ENCODE measurements at places on chromosomes 6 and 20.

- no peak for DNase-seq
These were observed 4.4 kb upstream of the BPIFB6 start for GRCh38 chr20:33026779-33027759.

- DNase-seq: peak; percentile 63
These were observed 81.1 kb downstream of the ATP9A start for GRCh38 chr20:51687108-51687507.

- peak; percentile 37 for DNase-seq
These were observed 454.3 kb upstream of the JARID2 start for GRCh38 chr6:14791526-14791925.

GRCh38 chr20:37346535-37347346 is 801 bp downstream of the SRC start:
- DNase-seq: no peak

- DNase-seq: no peak
These were observed 84.3 kb upstream of the THBS2 start for GRCh38 chr6:169337886-169338445.

DNA sequence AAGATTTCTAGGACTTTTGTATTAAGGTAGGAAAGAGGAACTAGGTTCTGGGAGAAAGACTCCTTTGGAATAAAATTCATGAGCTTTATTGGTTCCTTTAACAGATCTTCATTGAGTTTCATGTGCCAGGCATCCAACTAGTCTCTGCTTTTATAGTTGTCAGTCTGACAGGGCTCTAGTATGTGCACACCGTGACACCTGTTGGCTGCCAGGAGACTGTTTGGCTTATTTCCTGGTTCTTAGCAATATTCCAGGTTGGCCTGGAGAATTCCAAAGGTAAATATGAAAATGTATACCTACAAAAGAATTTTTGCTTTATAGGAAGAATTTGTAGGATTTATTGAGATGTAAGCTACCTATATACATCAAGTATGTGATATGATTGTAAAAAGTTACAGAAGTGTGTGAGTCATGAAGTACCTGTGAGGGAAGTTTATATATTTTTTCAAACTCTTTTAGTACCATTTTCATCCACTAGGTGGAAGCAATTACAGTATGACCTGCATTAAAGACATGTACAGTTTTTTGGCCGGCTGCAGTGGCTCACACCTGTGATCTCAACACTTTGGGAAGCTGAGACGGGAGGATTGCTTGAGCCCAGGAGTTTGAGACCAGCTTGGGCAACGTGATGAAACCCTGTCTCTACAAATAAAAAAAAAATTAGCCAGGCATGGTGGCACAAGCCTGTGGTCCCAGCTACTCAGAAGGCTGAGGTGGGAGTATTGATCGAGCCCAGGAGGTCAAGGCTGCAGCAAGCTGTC is 35.2 kb downstream of the NDUFAF5 start:
- DNase-seq: peak; percentile 74

- DNase-seq: peak; percentile 88
These were observed 880.5 kb upstream of the DEFB115 start for GRCh38 chr20:30376767-30377658.

GRCh38 chr20:42338294-42339201 is 720.4 kb upstream of the CHD6 start:
- no peak for DNase-seq

- DNase-seq: peak; percentile 60
These were observed at the start of gene SLC22A23 for GRCh38 chr6:3456898-3457709. SLC22A23 (minus strand) TSS chr6:3457050; CDS start chr6:3456559, 491 bp downstream.

DNA sequence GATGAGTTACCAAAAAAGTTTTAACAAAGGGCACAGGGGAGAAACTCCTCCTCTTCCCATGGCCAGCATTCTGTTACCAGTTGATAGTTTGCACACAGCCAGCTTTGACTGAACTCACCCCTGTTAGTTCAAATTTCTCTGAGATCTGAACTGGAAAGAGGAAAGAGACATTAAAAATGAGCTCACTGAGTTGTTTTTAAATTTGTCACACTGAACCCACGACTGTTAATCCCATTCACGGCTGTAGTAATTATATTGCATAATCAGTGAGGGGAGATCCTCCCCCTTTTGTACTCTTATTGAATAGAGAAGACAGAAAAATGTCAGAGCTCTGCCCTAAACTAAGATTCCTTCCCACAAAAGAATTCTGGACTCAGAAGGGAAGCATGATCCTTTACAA is 17.5 kb upstream of the DSP start:
- no peak for DNase-seq

DNA sequence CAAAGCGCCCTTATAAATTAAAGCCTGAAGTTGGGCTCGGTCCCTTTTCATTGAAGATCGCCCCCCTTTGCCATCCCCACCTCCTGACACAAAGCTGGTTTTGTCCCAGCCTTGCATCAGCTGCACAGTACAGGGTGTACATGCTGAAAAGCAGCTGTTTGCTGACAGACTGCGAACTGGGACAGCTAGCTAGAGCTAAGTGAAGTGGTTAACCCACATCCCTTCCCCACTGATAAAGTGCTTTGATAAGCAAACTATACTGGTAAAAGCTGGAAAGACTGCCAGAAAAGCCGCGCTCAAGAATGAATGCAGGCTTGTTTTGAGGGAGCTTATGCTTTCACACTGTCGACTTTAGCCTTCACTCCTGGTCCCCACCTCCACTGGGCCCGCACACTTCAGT is 207.3 kb downstream of the GMDS start:
- DNase-seq: no peak

DNA sequence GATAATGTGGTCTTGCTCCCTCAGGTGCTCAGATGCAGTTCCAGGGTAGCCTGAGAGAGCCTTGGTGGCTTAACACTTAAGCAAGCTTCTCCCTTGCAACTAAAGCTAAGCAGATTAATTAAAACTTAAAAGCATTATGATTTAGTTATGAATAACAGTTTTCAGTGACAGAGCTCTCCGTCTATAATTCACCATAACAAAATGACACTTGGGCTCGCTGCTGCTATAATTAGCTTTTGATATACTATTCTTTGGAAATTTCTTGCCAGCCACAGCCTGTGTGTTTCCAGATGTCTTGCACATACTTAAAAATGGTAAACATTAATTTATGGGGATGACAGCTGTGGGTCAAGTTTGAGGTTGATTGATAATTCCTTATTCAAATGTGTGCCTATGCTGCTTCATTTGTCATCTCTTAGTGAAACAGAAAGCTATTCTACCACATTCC is 380.5 kb downstream of the TFAP2B start:
- DNase-seq: no peak

DNA sequence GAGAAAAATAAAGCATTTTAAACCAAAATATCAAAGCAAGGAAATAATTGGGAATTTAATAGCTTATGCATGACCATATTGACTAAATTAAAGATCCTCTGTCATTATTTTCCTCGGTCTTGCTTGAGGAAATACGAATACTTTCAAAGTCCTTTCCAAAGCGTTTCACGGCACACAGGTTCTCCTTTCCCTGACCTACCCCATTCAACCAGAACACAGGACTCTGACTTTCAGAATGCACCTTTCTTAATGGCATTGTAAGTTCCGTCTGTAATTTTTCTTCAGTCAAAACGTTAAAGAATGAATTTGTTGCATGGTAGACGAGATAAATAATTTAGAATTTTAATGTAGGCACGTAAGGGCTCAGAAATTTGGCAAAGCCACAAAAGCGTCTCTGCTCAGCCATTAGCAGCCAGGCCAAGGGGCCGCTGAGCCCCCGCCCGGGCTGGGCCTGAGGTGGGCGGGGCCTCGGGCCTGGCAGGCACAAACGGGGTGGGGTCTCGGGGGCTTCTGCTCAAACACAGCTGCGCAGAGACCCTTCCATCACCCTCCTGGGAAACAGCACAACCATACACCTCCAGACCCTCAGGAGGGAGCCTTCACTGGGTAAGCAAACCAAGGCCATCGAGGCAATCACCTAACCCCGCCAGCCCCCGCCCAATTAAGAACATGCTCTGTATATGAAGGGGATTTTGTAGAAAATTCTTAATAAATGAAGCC is 3.4 kb downstream of the NEDD9 start:
- DNase-seq: no peak

All from mammary epithelial cell (primary cell).